ENCODE measurements at places on chromosomes 6 and 20.

DNA sequence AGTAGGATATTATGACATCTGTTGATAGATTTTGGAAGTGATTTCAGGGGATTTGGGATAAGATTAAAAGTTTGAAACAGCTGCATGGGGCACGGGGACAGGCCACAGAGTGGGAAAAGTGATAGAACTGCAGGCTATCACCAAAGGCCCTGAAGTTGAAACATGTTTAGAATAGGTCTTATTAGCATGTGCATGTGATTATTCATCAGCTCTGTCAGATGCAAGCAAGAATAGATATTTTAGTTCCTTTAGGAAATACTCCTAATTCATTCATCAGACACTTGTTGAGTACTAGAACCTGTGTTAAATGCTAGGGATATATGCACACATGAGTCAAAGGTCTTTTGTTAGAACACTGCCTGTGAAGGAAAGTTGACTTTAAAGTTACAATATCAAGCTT, 261.2 kb upstream of the MAN1A1 start:
- DNase-seq, result no peak

- DNase-seq, result no peak
These were observed 297.4 kb downstream of the HIVEP2 start for GRCh38 chr6:142647449-142648035.

- no peak for DNase-seq
These were observed 50.5 kb upstream of the SCAF8 start for GRCh38 chr6:154682633-154683125.

DNA sequence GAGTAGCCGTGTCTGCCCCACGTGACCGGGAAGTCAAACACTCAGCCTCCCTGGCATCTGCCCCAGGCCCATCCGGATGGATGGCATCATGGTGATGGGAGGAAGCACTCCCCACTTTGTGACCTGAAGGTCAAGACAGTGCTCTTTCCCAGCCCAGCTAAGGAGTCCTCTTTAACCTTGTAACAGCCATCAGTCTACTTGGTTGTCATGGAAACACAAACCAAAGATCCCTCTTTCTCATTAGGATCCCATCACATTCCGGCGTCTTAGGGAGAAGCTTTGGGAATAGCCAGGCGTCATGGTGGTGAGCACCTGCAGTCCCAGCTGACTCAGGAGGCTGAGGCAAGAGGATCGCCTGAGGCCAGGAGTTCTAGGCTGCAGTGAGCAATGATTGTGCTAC, 90.9 kb upstream of the FOXC1 start:
- no peak for DNase-seq

GRCh38 chr6:47402081-47402480, 75.5 kb upstream of the CD2AP start:
- no peak for DNase-seq

- DNase-seq, result no peak
These were observed 37.6 kb downstream of the HMGN3 start for GRCh38 chr6:79196912-79197311.
